ENCODE measurements at places on chromosomes 11 and 22.

GRCh38 chr11:41955635-41956400 lies 496.4 kb upstream of the LRRC4C start:
- DNase-seq = no peak

DNA sequence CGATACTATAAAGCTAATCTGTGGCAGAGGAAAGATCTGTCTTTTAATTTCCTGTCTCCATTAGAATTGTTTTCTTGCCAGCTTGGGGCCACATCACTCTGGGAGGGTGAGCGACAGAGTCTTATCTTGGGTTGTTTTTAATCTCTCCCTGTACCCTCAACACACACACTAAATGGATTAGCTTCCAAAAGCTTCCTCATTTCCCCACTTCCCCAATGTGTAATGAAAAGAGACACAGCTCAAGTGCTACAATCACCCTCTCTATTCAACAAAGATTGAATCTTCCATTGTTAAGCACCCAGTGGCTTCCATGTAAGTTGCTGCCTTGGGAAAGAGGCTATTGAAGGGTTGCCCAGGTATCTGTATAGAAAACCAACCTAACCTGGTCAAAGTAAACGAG lies 6.1 kb upstream of the ASCL3 start:
- no peak for DNase-seq

- no peak for DNase-seq
Observed at GRCh38 chr11:120184946-120185705, 25.7 kb upstream of the OAF start.

DNA sequence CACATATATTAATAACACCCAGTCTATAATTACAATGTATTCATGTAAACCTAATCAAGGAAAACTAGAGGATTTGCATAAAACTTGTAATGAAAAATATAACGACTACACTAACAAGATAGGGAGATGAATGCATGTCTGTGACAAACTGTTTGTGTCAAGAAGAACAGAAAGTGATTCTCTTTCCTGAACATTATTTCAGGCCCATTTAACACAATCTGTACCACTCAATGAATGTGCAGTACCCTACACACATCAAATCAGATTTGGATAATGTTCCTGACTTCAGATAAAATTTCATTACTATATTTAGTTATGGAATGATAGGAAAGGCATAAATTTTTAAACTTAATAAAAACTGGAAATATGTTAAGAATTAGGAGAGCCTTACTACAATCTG lies 93.1 kb downstream of the CADM1 start:
- no peak for DNase-seq

- no peak for DNase-seq
Observed at GRCh38 chr11:121757480-121758125, 304.8 kb upstream of the SORL1-AS1 start.

DNA sequence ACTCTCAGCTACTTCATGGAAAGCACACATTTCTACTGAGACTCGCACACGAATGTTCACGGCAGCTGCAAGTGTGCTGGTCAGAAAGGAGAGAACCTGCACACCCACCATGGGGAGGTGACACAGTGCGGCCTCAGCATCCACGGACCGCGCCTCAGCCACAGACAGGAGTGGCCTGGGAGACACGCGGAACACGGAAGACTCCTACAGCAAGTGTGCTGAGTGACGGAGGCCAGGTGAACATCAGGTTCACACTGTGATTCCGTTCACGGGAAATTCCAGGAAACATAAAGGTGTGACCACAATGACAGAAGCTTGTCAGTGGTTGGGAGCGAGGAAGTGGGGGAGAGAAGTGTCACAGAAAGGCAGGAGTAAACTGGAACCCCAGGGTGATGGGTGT lies 13.3 kb upstream of the MOB2 start:
- DNase-seq = no peak
